ENCODE measurements at places on chromosomes 3 and 15.

DNA sequence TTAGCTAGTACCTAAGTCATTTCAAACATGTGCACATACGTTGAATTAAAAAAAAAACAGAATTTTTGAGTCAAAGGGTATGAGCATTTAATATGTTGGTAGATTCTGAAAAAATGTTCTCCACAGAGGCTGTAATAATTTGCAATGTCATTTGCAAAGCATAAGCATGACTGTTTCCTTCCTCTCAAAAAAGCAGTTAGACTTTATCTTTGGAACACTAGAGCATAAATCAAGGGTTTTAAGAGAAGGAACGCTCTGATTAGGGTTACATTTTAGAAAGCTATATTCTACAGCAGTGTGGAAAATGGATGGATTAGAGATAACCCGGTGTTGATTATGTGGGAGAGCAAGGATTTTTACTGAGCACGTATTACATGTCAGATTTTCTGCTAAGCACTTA lies 193.7 kb downstream of the WDR72 start:
- DNase-seq: no peak

DNA sequence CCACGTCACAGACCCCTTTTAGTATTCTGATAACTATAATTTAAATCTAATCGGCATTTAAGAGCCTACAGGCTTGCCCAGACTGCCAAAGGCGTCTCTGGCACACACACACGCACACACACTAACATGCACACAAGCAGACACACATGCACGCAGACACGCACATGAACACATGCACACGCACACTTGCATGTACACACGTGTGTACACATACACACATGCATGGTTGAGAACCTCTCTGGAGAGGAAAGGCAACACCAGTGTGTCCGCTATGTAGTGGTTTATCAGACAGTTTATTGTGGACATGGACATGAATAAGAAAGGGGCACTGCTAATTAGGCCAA lies 102.1 kb downstream of the FBLN2 start:
- no peak for DNase-seq

DNA sequence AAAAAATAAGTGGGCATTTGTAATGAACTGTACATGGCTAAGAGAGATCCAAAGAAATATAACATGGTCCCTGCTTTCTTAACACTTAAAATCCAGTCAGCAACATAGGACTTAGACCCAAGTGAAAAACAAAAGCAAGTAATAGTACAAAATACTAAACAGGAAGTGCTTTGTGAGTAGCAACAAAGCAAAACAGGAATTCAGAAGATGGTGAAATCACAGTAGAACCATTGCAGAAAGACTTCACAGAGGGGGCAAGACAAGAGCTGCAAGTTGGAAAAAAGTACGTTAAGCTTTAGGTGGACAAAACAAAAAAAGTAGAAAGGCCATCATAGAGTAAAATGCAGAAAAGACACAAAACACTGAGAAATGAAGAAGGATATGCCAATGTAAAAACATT lies 116.0 kb downstream of the TBC1D5 start:
- no peak for DNase-seq

DNA sequence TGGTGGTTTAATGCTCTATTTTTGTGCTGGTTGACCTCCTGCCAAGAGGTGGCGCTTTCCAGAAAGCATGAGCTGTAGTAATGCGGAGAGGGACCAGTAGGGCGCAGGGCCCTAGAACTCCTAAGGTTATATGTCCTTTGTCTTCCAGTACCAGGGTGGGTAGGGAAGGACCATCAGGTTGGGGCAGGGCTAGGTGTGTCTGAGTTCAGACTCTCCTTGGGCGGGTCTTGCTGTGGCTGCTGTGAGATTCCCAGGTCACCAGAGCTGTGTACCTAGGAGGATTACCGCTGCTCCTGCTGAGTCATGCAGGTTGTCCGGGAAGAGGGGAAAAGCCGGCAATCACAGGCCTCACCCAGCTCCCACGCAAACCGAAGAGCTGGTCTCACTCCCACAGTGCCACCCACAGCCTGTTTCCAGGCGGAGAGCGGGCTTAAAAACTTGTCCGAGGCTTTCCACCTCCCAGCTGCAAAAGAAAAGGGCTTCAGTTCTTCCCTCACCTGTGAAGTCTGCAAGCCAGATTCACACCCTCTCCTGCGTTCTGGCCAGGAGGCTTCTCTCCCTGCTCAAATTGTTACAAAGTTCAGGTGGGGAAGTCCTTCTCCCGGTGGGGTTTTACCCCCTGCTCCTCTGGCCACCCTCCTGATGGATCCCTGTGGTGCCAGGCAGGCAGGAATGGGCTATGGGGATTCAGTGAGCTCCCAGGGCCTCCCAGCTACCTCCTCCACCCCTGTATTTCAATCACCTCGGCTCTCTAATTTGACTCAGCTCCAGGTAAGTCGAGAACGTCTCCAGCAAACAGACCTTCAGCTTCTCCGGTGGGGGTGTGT lies 37.7 kb upstream of the BCHE start:
- DNase-seq: no peak

- no peak for DNase-seq
These were observed 292.2 kb downstream of the EPHA6 start for GRCh38 chr3:97106652-97106989.

GRCh38 chr15:78422571-78423340 lies 15.3 kb upstream of the IREB2 start:
- DNase-seq: peak; percentile 69

DNA sequence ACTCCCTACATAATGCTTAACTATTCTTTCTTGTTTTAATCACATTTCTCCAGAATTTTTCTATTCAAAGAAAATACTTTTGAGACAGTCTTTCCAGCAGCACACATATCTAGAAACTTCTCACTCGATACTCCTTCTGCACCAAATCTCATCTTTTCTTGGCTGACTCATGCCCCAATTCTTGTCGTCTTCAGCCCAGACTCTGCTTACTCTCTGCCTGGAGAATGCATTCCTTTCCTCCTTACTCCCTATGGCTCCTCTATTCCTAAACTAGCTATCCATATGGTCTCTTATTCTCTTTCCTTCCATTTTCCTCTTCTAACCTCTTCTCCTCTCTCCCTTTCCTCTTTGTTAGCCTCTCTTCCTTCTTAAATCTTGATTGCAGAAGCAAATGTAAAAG lies 158.7 kb downstream of the GBE1 start:
- no peak for DNase-seq

- no peak for DNase-seq
These were observed 145.0 kb downstream of the KCNH8 start for GRCh38 chr3:19293295-19293694.

DNA sequence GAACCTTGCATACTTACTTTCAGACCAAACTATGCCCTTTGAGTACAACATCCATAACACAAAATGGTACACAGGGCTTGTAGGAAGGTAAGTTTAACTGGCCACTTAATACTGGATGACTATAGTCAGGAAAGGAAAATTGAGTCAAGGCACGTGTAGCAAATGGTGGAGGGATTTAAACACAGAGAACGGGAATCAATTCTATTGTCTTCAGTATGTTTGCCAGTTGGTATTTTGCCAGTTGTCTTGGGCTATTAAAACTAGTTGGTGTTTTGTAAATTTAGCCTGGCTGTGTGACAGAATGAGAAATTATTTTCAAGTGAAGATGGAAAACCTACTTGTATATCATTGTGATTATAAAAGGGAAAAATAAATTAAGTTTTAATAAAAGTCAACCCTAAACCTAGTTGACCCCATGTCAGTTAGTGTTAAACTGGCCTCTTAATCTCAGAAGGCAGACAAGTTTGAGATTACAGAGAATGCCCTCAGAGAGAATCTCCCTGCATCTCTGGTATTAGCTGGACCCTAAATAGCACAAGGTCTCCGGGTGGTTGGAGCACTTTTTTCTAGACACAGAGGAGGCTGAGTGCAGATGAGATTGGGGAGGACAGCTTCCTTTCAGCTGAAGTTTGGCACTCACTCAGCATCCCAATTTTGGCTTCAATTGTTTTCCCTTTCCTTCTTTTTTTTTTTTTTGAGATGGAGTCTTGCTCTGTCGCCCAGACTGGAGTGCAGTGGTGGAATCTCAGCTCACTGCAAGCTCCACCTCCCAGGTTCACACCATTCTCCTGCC lies 91.2 kb downstream of the MB21D2 start:
- no peak for DNase-seq

- DNase-seq: no peak
These were observed 670.5 kb downstream of the NLGN1 start for GRCh38 chr3:174068035-174068434.

GRCh38 chr15:89177633-89178306 lies 43.6 kb downstream of the RLBP1 start:
- DNase-seq: peak; percentile 40

DNA sequence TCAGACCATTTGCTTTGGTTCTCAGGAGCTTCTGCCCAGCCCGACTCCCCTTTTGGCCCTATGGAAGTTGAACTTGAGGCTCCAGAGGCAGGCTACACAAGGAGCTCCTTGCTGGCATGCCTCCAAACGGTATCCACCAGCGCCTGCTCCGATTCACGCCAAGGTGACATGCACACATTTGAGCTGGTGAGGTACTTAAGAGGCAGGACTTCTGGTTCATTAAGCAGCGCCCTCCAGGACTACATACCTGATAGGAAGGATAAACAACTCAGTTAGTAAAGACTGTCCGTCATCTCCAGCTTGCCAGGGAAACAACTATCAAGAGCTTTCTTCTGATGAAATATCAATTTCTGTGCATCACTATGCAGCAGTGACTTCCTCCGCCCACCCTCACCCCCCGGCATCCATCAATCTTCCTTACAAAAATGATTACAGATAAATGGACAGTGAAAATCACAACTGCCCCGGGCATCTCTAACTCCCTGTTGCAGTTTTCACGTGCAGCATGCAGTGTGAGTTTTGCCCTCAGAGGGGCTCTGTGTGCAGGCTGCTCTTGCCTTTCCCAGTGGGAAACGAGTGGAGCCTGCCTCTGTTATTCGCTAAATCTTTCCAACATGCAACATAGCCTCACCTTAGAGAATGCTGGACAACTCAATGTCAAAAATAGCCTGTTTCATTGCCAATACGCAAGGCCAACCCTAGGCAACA lies 122.9 kb downstream of the ARRDC4 start:
- no peak for DNase-seq

GRCh38 chr3:35602395-35602936 lies 36.9 kb upstream of the ARPP21 start:
- DNase-seq: no peak

GRCh38 chr15:33047077-33047476 lies 147.4 kb downstream of the FMN1 start:
- DNase-seq: no peak

- DNase-seq: no peak
These were observed 86.2 kb downstream of the RFTN1 start for GRCh38 chr3:16427103-16427965.

- no peak for DNase-seq
These were observed 26.7 kb upstream of the PLA2G4D start for GRCh38 chr15:42121021-42121420.

GRCh38 chr15:32122013-32122412 lies 91.7 kb downstream of the CHRNA7 start:
- no peak for DNase-seq

DNA sequence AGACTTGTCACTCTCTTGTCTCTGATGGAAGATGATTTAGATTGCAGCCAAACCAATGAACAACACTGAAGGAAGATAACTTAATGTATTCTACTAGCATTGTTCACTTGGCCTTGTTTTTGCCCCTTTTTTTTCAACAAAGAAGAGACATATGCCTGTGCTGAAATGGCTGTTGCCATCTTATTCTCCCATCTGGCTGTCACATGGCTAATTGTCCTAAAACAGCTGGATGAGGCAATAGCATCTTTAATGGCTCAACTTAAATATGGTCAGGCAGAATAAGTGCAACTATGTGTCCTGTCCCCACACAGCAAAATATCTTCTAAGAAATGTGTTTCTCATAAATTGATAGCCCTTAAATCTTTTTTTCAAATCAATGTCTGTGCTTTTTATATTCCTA lies 576.9 kb downstream of the TUSC7 start:
- DNase-seq: no peak

- DNase-seq: no peak
These were observed 31.1 kb upstream of the BLOC1S6 start for GRCh38 chr15:45555934-45556608.

DNA sequence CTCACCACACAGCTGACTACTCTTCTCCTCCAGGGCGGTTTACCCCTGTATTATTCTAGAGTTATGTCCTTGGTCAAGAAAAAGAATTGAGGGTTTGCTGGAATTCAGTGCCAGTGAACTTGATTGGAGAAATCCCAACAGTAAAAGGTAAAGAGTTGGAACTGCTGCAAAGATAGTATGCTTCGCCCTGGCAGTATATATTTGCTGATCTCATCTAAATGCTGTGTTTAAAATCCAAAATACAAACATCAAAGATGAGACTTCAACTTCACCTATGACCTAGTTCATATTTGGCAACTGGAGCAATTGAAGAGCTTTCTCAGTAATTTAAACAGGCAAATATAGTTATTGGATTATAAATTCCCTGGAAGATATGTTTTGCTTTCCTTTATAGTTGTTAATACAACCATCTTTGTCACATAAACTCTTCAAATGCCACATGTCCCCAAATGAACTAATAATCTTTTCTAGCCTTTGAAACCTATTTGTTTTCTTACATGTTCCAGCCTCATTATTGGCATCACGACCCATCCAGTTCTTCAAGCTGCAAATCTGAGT lies 6.5 kb downstream of the KCNH8 start:
- DNase-seq: no peak

GRCh38 chr3:72887705-72888545 lies at the start of gene GXYLT2:
GXYLT2 (plus strand) TSS chr3:72888046; CDS start chr3:72888234, 188 bp downstream.
- peak; percentile 12 for DNase-seq

GRCh38 chr3:94019659-94020058 lies 8.7 kb downstream of the STX19 start:
- no peak for DNase-seq

- no peak for DNase-seq
These were observed 97.0 kb upstream of the TNIK start for GRCh38 chr3:171557173-171557572.

- DNase-seq: no peak
These were observed 27.0 kb downstream of the ADIPOQ start for GRCh38 chr3:186869253-186870100.

GRCh38 chr3:58991026-58991425 lies 58.8 kb downstream of the CFAP20DC start:
- no peak for DNase-seq

DNA sequence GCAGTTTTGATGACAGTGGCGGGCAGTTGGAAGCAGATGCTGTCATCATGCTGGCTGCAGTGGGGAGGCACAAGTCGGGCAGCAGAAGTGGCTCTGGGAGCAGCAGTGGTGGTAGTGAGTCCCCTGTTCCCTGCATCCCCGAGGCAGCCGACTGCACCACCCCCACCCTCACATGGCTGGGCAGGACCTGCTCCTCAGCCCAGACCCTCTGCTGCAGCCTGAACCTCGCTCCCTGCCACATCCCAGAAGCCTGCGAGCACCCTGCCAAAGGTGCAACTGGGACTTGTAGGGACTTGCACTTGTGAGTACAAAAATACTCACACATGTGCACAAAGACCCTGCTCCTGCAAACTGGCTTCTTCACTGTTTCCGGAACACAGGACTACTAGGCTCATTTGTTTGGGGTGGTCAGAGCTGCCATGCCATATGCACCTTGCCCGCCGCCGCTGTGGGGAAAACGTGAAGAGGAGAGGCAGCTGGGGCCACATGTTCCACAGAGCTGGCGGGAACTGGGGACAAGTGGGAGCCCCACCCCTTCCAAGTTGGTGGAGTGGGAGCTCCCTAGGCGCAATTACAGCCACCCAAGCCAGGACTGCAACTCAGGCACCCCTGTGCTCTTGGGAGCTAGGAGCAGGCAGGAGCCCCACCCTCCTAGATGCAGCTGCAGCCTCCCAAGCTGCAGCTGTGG lies 2.2 kb downstream of the JMJD7 start:
- no peak for DNase-seq

Data from NCI-H526 (cell line).